ENCODE measurements at places on chromosomes 1 and 21. TPM values are rescaled to one million over a fixed set of nuclear protein-coding genes. Genes with fewer than 3 reads are reported as not detected.
A peak's percentile ranks its signal among the peaks of the same experiment; 100 is the strongest.

Gene CCSAP
- 9.0 TPM for total RNA-seq

- H3K4me1 ChIP-seq, result peaks cover 2% of the 10 kb centered on the region
- no peaks in the 10 kb centered on the region for H3K27me3 ChIP-seq
- no peak overlapping the region for H3K27ac ChIP-seq
- no peak for DNase-seq
These were observed 8.2 kb upstream of the MTFR1L start for GRCh38 chr1:25811384-25812082.

DNA sequence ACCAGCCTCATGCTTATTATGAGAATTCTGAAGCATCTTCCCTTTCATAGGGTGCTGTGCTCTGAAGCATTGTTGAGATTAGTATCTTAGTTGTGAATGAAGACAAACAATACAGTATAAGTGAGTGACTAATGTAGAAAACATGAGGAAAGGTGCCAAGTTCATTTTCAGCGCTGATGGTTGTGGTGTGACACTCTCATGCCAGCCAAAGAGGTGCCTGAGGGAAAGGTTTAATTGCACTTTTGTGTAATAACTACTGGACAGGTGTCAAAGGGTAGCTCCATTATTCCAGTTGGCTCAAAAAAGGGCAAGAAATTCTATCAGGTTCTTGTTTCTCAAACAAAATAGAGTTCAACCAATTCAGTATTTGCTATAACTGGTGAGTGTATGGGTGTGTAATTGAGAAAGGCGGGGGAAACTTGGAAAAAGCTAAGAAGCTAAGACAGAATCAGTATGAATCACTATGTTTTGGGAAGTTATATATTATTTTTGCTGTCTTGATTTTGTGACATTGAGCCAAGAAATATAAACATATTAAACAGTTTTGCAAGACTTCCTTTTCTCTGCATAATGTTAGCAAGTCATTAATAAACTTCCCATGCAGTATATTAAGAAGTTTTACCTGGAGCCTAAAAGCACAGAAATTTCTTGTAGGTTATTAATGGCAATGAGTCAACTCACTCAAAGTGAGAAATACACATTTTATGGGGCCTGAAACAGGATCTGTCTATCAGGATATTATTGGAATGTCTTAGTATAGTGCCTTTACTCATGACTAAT, 31.8 kb downstream of the KCNK2 start:
- peaks cover 59% of the 10 kb centered on the region for H3K4me1 ChIP-seq
- peak overlapping the region; percentile 56 for H3K27ac ChIP-seq
- H3K36me3 ChIP-seq, result peaks cover 6% of the 10 kb centered on the region
- H3K4me3 ChIP-seq, result peak overlapping the region; percentile 35

GRCh38 chr1:41813226-41813625, 105.5 kb downstream of the HIVEP3 start:
- no peaks in the 10 kb centered on the region for H3K27me3 ChIP-seq
- no peaks in the 10 kb centered on the region for H3K36me3 ChIP-seq
- peaks cover 23% of the 10 kb centered on the region for H3K4me1 ChIP-seq

GRCh38 chr1:43636006-43636641, 13.8 kb upstream of the KDM4A start:
- no peaks in the 10 kb centered on the region for H3K36me3 ChIP-seq
- DNase-seq, result no peak
- H3K4me1 ChIP-seq, result no peaks in the 10 kb centered on the region

DNA sequence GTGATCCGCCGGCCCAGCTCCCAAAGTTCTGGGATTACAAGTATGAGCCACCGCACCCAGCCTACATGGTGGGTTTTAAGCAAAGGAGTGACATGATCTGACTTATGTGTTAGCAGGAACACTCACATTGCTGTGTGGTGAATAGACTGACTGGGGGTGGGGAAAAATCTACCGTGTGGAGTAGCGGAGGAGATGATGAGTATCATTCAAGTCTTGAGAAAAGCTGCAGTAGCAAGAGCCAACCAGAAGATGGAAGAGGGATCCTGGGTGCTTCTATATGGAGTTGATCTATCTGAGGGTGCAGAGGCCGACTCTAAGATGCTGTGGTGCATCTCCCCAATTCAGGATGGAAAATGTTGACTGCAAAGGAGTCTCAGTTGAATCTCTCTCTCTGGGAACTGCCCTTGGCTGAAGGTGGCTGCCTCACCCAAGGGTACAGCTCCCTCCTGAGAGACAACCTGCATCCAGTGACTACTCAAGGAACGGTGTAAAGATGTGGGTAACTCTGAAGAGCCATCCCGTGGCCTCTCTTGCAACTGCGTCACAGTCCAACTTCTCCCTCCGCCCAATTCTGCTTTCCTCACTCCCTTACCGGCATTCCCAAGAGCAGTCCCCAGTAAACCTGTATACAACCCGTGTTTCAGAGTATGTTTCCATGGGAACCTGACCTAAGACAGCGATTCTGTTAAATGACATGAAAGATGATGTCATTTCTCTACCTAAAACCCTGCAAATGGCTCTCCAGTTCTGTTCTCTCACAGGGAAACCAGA, 7.4 kb upstream of the B3GALNT2 start:
- no peak overlapping the region for H3K4me3 ChIP-seq
- H3K27me3 ChIP-seq, result no peaks in the 10 kb centered on the region
- H3K27ac ChIP-seq, result no peak overlapping the region
- H3K4me1 ChIP-seq, result peaks cover 3% of the 10 kb centered on the region

DNA sequence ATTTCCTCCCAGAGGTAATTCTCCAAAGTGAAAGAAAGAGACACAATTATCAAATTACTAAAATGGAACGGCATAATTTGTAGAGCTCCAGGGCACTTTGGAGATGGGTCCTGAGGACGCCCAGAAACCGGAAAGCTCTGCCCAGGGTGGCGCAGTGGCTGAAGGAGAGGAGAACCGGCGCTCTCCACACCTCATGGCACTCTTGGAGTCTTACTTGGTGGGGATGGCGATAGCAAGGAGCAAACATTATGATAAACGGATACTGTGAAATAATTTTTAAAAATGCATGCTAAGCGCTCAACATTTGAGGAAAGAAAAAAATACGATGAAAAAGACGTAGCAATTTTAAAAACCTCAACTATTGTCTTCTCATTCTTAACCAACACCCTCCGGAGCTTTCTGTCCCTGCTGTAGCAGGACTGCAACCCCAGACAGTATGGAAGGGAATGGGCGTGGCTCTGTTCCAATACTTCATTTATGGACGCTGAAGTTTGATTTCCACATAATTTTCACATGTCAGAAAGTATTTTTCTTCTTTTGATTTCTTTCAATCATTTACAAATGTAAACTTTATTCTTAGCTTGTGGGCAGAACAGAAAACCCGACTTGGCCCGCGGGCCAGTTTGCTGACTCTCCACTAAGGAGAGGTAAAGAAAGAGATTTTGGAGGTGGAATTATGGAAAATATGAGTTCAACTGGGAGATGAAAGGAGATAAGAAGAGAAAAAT, 1.1 kb downstream of the S100A11 start:
- peak; percentile 70 for DNase-seq
- H3K4me1 ChIP-seq, result peaks cover 23% of the 10 kb centered on the region
- no peaks in the 10 kb centered on the region for H3K27me3 ChIP-seq
- H3K36me3 ChIP-seq, result peaks cover 43% of the 10 kb centered on the region
- peak overlapping the region; percentile 99 for H3K27ac ChIP-seq

Gene NBPF11
- 5.7 TPM for total RNA-seq

DNA sequence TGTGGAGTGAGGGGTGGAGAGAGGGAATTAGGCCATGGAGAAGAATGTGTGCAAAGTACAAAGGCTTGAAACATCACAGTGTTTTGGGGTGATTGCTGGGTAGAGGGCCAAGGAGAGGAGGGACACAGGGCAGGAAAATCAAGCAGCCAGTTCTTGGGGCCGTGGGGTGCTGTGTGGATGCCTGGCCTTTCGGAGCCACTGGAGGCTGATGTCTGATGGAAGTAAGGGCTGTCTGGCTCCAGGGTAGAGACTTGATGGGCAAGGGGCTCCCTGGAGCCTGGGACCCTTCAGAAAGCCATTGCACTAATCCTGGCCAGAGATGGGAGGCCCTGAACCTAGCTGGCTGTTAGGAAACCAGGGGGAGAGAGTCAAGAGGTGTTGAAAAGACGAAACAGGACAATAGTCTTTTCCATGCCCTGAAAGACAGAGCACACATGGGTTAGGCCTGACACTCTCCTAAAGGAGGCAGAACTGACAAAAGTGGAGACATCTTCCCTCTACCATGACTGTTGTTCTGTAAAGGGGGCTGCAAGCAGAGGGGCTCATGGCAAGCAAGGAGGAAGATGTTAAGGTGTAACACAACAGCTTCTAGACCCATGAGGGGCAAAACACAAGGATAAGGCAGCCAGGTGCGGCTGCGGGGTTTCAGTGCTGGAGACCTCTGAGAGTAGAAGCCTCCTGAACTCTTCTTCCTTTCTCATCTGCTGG, 21.0 kb downstream of the ATF3 start:
- H3K4me3 ChIP-seq, result no peak overlapping the region
- no peaks in the 10 kb centered on the region for H3K36me3 ChIP-seq
- H3K27me3 ChIP-seq, result peaks cover 5% of the 10 kb centered on the region
- no peak overlapping the region for H3K27ac ChIP-seq
- no peak for DNase-seq
- H3K4me1 ChIP-seq, result no peaks in the 10 kb centered on the region

Gene IL19
- not detected for total RNA-seq

- no peaks in the 10 kb centered on the region for H3K36me3 ChIP-seq
- no peak for DNase-seq
- H3K27ac ChIP-seq, result no peak overlapping the region
- no peaks in the 10 kb centered on the region for H3K27me3 ChIP-seq
- no peak overlapping the region for H3K4me3 ChIP-seq
These were observed 83.8 kb downstream of the MRPL37 start for GRCh38 chr1:54283635-54284385.

DNA sequence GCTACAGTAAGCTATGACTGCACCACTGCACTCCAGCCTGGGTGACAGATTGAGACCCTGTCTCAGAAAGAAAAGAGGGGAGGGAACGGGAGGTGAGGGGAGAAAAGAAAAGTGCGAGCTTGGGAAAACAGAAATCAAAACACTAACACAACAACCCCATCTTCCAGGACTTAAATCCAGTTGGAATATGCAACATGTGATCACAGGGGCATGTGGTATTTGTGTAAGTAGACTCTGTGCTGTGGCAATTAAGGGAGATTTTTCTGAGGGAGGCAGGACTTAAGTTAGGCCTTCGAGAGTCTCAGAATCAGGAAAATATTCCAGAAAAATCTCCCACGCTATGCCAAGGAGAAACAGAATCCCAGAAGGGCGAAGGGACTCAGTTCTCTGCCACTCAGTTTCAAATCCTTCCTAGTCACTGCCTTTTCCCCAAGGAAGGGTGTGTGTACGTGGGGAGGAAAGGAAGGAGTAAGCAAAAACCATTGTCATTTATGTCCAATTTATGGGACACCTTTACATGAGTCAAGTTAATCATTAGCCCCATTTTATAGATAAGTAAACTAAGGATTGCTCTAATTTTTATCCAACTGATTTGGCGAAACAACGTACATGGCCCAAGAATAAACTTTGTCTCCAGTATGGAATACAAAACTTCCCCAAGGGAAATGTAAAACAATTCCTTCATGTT, 12.3 kb downstream of the ID3 start:
- no peaks in the 10 kb centered on the region for H3K36me3 ChIP-seq
- DNase-seq, result no peak
- H3K27ac ChIP-seq, result no peak overlapping the region

Gene RHD
- total RNA-seq, result not detected

- H3K27me3 ChIP-seq, result no peaks in the 10 kb centered on the region
- no peaks in the 10 kb centered on the region for H3K4me1 ChIP-seq
- no peak overlapping the region for H3K4me3 ChIP-seq
- no peaks in the 10 kb centered on the region for H3K36me3 ChIP-seq
- H3K27ac ChIP-seq, result no peak overlapping the region
These were observed 688.9 kb upstream of the ADGRL2 start for GRCh38 chr1:81111818-81112217.

DNA sequence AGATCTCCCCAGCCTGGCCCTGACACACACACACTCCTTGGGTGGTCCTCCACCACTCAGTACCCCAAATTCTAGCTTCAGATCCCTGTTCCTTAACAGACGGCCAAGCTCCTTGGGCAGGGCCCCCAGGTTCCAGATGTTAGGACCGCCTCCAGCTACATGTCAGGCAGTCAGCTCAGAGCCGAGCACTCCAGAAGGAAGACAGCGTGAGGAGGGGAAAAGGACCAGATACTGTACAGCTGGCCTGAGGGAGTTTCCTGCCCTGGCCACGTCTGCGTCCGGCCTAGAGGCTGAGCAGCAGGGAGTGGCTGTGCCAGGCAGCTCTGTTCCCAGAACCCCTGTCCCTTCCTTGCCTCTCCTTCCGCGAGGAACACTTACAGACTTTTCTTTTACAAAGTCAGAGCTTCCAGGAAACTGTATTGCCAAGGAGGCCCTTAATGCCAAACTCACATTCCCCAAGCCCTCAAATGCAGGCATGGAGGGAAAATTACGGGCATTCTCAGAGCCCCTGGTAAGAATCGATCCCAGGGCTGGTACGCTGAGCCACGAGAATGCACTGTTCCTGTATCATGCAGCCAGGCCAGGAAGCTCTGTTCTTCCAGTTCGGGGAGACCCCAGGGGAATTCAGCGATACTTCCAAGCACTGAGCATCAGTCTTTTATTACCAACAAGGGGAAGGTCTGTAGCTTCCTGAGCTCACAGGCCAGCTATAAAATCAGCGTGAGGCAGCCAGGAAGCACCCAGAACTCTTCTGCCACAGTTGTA, 45.2 kb upstream of the CNTN2 start:
- no peak overlapping the region for H3K4me3 ChIP-seq
- H3K36me3 ChIP-seq, result peaks cover 3% of the 10 kb centered on the region
- no peak for DNase-seq
- H3K4me1 ChIP-seq, result peaks cover 7% of the 10 kb centered on the region
- H3K27me3 ChIP-seq, result no peaks in the 10 kb centered on the region
- H3K27ac ChIP-seq, result no peak overlapping the region

Gene FMN2
- 141 TPM for total RNA-seq

DNA sequence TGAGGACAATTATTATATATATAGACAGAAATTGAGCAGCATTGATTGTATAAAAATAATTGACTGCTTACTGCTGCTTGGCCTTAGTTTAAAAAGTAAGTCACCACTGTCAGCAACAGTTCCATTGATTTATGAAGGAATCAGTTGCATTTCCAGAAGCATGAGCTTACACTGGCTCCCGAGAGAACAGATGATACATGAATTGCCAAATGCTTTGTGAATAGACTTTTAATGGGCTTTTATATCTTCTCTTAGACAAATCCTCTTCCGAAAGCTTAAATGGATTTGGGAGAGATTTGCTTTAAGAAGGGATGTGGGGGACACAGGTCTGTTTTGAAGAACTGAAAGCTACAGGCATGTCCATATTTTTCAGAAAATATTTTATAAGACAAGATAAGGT, 7.5 kb downstream of the FHAD1 start:
- DNase-seq, result no peak
- no peaks in the 10 kb centered on the region for H3K36me3 ChIP-seq
- H3K27ac ChIP-seq, result no peak overlapping the region

- no peak overlapping the region for H3K27ac ChIP-seq
- DNase-seq, result peak; percentile 64
- H3K36me3 ChIP-seq, result no peaks in the 10 kb centered on the region
- no peaks in the 10 kb centered on the region for H3K27me3 ChIP-seq
- peaks cover 5% of the 10 kb centered on the region for H3K4me1 ChIP-seq
These were observed 27.0 kb upstream of the PRSS38 start for GRCh38 chr1:227788271-227789083.
